ENCODE measurements at places on chromosomes 2 and 18.

DNA sequence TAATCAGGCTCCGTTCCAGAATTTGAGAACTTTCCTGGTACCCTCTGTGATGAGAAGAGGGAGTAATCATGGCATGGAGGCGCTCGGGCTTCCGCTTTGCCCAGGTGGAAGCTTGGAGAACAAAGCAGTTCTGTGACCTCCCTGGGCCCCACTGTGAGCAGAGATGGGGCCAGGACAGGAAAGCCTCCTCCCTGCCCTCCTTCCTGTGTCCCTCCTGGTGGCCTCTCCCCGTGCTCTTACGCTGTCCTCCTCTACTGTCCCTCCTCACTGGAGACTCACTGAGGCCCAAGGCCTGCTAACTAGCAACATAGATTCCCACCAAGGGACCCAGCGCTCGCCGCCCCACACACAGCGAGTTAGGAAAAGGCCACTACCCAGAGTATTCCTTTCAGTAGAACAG is 119.8 kb downstream of the MAPK4 start:
- DNase-seq = no peak

GRCh38 chr2:5911718-5912117 is 219.5 kb downstream of the SOX11 start:
- DNase-seq = no peak

- DNase-seq = no peak
These were observed 186.4 kb upstream of the FAM98A start for GRCh38 chr2:33785201-33786106.

- DNase-seq = no peak
These were observed 1.9 kb upstream of the PROM2 start for GRCh38 chr2:95272299-95272751.

DNA sequence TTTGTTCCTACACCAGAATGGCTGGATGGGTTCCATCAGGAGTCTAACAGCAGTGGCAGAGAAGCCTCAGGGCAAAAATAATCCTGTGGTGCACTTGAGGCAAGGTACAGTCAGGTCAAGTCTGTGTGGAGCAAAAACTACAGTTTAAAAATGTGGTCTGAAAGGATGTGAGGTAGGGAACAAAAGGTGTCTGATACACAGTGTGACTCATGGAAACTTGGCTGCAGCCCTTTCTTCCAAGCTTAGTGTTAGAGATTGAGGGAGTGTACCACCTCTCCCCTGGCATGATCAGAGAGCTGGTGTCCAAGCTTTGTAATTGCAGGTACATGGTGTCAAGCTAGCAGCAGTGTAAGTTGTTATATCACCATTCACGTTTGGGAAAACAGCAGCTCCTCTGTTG is 8.9 kb downstream of the ANKAR start:
- peak; percentile 70 for DNase-seq

DNA sequence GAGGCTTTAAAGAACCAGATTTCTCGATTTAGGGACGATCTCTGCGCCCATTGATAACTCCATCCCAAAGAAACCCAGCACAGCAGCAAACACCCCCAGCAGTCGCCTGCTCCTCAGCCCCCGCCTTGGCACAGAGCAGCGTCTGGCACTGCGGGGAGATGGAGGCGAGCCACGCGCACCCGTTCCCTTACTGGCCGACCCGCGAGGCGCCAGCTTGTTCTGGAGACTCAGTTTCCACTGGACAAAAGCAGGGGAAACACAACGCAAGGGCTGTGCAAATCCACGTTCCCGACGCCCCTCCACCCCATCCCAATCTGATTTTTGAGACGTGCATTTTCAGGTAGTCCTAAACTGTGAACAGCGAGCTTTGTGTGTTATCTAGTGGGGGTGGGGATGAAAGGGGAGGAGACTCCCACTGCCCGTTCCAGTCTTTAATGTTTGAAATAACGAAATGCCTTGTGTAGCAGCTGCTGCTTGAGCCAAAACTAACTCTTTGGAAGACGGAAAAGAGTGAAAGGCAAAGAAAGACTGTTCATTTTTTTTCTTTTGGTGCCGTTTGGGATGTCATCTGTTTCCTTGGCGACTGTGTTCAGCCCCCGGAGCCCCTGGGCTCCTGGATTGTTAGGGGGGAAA is 143.2 kb downstream of the MEIS1 start:
- no peak for DNase-seq

- no peak for DNase-seq
These were observed 210.4 kb downstream of the CDH19 start for GRCh38 chr18:66393463-66393862.

GRCh38 chr18:49135877-49136276 is 185.1 kb upstream of the SMAD7 start:
- no peak for DNase-seq

DNA sequence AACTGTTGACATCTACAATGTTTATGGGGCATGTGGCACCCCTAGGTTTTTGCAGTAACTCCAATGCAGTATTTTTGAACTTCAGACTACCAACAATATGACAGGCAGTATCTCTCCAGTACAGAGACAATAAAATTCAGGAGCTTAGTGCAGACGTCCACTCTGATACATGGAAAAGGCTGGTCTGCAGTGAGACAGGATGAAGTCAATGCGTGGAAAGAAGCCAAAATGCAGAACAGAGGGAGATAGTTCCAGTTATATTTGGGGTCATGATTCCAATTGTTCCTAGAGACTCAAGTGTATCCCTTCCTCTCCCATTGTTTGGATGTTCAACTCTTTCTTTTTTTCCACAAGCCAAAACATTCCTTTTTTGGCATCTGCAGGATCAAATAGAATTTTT is 18.7 kb upstream of the SMAD2 start:
- DNase-seq = no peak

- no peak for DNase-seq
These were observed 72.0 kb upstream of the RAB6C start for GRCh38 chr2:129907256-129907998.

- no peak for DNase-seq
These were observed 6.3 kb upstream of the NEU4 start for GRCh38 chr2:241802421-241803318.

DNA sequence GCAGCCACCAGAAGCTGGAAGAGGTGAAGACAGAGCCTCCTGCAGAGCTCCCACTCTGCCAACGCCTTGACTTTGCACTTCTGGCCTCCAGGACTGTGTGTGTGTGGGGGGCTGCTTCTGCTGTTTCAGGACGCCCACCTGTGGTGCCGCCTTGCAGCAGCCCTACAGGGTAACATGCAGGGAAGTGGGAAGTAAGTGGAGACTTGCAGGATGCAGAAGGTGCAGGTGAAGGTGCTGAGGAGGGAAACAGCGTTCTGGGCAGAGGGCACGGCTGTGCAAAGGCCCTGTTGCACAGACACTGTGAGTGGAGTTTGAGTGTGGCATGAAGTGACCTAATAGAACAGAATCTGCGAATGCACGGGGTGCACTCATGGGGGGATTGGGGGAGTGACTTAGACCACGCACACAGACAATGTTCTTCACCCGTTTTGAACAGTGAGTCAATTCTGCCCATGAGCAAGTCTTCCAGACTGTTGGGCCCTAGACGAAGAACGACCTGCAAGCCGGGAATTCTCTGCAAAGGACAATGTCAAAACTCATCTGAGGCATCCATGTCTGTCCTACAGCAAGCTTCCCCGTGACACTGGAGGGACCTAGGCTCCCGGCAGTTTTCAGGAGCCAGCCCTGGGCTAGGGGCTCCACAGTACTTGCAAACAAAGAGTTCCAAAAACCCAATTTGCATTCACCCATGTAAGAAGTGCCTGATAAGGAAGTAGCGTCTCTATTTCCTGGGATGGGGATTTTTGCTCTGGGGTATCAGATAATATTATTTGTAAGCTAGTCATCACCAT is 19.0 kb downstream of the MBP start:
- no peak for DNase-seq

All from NCI-H226 (cell line).